ENCODE measurements at places on chromosomes 16 and 17.
A peak's percentile ranks its signal among the peaks of the same experiment; 100 is the strongest.

DNA sequence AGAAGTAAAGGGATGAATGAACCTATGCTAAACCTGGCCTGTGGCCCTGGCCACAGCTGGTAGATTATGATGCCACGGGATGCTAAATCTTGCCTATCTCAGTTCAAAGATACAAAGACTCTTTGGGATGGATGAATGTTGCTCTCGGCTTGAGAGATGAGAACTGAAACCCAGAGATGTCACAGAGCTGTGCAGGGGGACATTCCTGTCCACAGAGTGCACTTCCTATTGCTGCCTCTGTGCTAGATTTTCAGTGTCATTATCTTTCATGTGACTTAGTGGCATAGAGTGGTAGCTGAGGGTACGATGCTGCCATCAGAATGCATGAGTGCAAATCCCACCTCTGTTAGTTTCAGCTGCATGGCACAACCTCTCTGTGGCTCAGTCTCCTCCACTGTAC, 2.3 kb upstream of the MT1M start:
- DNase-seq: no peak

- DNase-seq: peak; percentile 95
Observed at GRCh38 chr16:55494994-55495421, 13.9 kb upstream of the LPCAT2 start.

DNA sequence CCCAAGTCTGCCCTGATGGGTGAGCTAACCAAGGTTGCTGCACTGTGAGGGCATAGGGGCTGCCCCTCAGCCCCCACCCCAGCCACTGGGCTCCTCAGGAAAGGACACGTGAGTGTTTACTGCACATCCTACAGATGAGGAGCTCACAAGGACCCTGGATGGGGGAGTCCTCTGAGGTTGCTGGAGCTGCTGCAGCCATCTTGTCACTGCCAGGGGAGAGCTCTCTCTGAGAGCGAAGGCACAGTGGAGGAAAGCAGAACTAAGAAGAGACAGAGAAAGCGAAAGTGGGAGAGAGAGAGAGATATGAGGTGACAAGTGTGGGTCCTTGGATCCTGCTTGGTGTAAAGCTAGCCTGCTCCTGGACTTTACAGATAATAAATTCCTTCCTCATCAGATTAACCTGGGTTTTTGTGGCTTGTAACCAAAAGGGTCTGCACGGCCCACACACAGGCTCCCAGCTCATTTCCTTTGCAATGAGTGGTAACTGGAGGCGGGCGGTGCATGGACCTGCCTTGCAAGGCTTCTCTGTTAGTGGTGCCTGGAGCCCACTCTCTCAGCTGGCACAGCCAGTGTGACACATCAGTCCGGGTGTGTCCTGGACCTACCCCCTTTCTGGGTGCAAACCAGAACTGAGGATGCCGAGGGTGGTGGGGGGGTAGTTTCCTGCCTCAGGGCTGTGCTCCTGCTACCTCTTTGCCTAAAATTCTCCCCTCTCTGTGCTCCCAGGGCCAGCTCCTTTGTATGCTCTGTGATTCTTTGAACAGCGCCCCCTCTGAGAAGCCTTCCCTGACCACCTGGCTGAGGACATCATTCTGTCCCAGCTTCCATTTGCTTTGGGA, 14.2 kb downstream of the SNX20 start:
- no peak for DNase-seq

GRCh38 chr16:86039606-86040005, 140.6 kb downstream of the IRF8 start:
- no peak for DNase-seq

GRCh38 chr17:34842235-34842634, 119.0 kb downstream of the CCT6B start:
- DNase-seq: no peak

GRCh38 chr16:28823873-28824716, 1.3 kb downstream of the ATXN2L start:
- DNase-seq: peak; percentile 96

DNA sequence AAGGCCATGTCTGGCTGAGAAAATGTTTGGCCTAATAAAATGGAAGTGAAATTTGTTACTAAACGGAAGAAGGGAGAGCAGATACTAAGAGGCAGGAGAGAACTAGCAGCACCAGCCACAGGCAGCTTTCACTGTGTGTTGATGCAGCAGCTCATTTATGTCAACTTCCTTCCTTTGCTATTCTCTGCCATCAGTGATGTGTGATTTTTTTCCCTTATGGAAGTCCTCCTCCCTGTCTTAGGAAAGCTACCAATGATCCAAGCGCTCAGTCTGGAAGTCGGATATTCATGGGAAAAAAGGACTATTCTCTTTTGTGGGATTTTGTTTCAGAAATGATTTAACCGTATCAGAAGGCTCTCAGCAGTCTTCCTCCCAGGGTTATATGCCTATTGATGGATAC, 1629.2 kb downstream of the CDH8 start:
- DNase-seq: no peak

GRCh38 chr16:4494746-4495490, 18.7 kb downstream of the HMOX2 start:
- peak; percentile 80 for DNase-seq

DNA sequence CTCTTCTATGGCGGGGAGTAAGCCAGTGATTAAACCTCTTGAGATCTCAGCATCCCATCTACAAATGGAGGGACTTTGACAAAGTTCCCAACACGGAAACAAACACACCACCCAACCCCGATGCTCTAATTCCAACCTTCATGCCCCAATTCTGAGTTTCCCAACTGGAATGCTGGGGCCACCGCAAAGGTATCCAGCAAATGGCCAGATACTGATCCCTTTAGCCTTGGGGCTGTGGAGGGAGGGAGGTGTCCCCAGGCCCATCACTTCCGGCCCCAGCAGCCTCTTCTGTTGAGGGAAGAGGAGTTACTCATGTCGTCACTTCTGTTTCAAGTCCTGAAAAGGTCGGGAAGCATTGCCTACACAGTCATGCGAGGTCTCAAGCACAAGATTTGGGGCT, 154.8 kb upstream of the RPH3AL start:
- no peak for DNase-seq

DNA sequence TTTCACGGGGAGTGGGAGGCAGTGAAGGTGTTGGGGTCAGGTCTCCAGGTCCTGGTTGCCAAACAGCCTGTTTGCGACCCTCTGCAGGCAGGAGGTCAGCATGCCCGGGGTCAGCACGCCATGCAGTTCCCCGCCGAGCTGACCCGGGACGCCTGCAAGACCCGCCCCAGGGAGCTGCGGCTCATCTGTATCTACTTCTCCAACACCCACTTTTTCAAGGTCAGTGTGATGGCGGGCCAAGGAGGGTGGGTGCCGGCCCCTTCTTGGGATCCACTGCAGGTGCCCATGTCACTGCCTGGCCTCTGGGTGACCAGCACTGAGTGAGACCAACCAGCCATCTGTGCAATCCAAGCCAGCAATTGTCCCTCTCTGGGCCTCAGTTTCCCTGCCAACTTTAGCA, 21.3 kb downstream of the ADGRG5 start:
- DNase-seq: no peak

DNA sequence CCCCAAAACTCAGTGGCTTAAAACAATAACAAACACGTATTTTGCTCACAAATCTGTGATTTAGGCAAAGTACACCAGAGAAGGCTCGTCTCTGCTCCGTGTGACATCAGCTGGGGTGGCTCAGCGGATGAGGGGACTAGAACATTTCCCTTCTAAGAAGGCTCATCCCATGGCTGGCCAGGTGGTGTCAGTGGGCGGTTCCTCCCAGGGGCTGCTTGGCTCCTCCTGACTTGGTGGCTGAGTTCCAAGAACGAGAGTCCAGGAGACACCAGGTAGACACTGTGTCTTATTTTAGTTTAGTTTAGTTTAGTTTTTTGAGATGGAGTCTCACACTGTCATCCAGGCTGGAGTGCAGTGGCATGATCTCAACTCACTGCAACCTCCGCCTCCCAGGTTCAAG, 5.6 kb upstream of the CHMP6 start:
- no peak for DNase-seq

GRCh38 chr17:78342449-78343186, 17.3 kb downstream of the SOCS3 start:
- DNase-seq: peak; percentile 93

GRCh38 chr17:630801-631200, 83.8 kb downstream of the VPS53 start:
- DNase-seq: no peak

GRCh38 chr17:12712415-12712814, 46.7 kb downstream of the MYOCD start:
- DNase-seq: no peak

GRCh38 chr17:17300624-17301568, 2.3 kb upstream of the NT5M start:
- DNase-seq: peak; percentile 61

DNA sequence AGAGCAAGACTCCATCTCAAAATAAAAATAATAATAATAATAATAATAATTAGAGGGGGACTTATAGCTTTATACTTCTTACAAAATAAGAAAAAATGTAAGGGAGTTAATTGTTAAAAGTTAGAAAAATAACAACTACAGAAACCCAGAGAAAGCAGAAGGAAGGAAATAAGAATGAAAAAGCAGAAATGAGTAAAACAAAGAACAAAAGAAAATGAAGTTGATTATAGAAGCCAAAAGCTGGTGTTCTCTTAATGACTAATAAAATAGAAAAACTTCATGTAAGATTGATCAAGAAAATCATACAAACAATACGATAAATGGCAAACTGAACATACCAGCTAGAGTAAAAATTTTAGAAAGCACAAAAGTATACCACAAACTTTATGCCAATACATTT, 6.8 kb upstream of the NSMCE1 start:
- no peak for DNase-seq

GRCh38 chr17:13792314-13792713, 190.6 kb upstream of the HS3ST3A1 start:
- peak; percentile 38 for DNase-seq

DNA sequence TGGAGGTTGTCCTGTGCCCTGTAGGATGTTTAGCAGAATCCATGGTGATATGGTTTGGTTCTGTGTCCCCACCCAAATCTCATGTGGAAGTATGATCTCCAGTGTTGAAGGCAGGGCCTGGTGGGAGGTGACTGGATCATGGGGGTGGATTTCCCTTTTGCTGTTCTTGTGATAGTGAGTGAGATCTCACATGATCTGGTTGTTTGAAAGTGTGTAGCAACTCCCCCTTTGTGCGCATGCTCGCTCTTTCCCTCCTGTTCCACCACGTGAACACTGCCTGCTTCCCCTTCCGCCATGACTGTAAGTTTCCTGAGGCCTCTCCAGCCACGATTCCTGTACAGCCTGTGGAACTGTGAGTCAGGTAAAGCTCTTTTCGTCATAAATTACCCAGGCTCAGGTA, 61.9 kb downstream of the ARHGAP17 start:
- DNase-seq: no peak

DNA sequence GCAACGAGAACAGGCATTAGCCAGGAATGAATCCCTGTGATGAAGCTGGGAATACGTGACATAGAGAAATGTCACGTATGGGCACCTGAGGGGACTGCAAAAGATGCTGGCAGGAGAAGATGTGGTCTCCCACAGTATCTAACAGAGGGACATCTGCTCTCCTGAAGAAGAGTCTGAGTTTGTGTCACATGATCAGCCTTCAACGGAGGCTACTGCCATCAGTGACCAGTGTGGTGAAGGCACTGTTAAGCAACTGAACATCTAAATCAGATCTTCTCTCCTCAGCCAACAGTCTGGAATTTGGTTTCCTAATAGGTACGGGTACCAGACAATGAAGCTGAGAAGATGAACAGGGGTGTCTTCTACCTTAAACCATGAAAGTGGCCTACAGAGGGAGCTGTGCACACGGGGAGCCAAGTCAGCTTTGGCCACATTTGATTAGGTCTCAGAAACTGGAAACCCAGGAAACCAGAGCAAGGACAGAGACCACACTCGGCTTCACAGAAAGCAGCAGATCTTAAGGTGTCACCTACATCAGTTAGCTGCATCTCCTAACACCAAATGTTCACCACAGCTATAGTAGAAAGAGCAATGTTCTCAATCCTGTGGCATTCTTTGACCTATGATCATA, 41.8 kb downstream of the BRD7 start:
- DNase-seq: peak; percentile 58

DNA sequence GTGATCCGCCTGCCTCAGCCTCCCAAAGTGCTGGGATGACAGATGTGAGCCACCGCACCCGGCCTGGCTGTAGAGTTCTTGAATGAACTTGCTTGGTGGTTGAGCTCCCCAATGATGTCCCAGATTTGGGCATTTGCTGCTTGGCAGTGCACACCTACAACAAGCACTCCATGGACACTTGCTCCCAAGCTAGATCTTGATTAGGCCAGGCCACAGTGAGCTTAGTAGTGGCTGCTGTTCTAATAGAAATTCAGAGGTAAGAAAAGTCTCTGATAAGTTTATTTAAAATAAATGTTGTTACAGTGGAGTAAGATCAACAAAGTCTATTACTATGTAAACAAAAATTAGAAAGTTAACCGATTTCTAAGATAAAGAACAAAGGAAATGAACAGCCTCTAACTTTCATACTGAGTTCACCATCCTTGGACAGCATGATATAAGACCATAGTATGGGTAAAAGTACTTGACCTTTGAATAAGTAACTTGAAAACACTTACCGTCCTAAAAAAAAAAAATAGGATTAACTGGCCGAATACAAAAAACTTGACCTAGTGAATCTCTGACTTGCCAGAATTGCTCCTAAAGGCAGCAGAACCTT, 951 bp downstream of the TMED6 start:
- no peak for DNase-seq

DNA sequence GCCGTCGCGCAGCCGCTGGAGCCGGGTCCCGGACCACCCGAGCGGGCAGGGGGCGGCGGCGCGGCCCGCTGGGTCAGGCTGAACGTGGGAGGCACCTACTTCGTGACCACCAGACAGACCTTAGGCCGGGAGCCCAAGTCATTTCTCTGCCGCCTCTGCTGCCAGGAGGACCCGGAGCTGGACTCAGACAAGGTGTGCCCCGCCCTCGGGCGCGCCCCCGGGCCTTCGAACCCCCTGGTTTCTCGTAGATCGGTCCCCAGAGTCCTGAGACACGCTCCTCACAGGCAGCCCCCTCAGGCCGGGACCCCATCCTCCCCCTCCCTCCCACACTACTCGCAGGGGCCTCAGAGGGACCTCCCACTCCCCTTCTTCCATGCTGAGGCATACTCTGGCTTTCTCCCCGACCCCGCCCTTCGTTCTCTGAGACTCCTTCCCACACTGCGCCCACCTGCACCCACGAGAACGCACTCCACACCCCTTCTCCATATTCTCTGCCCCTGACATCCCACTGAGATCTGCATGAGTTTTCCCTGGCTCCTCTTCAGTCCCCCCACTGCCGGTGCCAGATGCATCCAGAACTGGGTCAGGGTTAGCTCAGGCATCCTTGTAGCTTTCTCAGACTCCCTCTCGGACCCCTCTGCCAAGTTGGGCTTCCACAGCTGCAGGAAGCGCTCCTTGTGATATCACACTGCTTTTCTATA, 523 bp downstream of the KCTD2 start:
- no peak for DNase-seq

All from fibroblast of mammary gland (primary cell).